Jurkat, Clone E6-1 (cell line): ENCODE measurements at places on chromosomes 4 and X.

DNA sequence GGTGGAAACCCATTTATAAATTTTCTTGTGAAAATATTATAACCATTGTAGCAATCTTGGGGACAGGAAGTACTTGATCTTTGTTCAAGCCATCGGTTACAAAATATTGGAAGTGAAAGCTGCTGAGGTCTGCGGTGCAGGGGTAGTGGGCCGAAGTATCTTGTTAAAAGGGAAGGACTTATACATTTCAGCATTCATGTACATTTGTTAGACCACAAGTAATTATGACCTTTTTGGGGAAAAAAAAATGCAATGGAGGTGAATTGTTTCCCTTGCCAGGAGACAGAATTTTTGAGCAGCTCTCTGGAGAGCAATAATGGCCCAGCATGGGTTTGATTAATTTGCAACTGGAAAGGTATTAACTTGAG is 121.3 kb downstream of the EGF start:
- no peak for DNase-seq

GRCh38 chr4:23371533-23371932 is 518.3 kb downstream of the PPARGC1A start:
- DNase-seq: no peak

DNA sequence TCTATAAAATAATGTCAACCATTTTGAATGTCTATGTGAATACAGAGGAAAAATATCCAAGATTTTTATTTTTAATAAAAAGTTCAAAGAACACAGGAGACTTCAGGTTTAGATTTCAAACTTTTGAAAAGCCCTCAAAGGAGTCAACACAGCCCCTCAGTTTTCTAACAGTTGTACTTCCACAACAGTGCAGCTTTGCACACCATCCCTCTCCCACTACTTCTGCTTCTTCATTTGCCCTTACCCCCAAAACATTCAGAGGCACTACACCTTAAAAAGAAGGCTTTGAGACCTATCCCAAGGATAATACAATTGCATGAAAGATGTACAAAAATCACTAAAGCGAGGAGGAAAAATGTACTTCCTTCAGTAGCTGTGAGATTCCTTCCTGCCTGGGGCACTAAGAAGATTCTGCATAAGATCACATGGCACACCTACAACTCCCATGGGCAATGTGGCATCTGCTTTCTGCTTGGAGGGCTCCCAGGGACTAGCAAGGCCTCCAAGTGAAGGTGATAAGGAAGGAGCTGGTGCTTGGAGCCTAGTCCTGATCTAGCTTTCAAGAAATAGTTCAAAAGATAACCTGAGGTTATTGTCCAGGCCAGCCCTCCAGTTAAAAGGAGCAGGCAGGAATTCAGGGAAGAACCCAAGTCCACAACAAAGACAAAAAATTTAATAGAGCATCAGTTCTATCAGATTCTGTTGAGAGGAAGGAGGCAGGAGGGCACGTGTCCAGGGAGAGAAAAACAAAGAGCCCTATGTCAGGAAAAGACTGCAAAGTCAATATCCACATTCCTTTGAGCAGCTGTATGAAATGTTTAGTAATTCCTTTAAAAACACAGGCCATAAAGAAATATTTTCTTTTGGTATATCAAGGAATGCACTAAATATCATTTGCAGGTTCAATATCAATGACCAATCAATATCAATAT is 19.1 kb downstream of the ARAP2 start:
- no peak for DNase-seq

DNA sequence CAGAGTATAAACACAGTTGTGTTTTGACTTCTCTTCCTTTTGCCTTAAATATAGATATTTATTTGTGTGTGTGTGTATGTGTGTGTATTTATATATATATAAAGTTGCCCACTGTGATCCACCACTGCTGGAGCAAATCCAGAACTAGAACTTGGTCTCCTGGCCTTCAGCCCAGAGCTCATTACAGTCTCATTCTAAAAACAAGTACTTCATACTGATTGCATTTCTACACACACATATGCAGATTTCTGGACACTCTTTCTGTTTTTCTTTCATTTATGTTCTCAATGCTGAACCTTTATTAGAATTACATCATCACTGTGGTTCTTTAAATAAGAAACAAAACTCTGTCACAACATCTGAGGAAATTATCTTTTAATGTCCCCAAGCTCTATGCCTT is 381 bp downstream of the TXK start:
- no peak for DNase-seq

- DNase-seq: no peak
Measured at GRCh38 chrX:10124506-10125247, 32.1 kb upstream of the CLCN4 start.

- DNase-seq: no peak
Measured at GRCh38 chr4:46975812-46976553, 17.4 kb downstream of the GABRA4 start.

DNA sequence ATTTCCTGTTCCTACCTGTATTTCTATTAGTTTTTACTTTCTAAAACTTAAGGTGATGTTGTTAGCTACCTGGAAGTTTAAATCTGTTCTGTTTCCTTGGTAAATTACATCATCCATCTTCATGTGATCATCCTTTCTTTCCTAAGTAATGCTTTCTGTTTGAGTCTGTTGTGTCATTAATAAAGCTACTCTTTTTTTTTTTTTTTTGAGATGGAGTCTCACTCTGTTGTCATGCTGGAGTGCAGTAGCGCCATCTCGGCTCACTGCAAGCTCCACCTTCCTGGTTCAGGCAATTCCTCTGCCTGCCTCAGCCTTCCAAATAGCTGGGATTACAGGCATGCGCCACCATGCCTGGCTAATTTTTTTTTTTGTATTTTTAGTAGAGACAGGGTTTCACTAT is 73.3 kb downstream of the FIP1L1 start:
- no peak for DNase-seq

GRCh38 chr4:21012851-21013331 is 312.6 kb downstream of the PACRGL start:
- no peak for DNase-seq

DNA sequence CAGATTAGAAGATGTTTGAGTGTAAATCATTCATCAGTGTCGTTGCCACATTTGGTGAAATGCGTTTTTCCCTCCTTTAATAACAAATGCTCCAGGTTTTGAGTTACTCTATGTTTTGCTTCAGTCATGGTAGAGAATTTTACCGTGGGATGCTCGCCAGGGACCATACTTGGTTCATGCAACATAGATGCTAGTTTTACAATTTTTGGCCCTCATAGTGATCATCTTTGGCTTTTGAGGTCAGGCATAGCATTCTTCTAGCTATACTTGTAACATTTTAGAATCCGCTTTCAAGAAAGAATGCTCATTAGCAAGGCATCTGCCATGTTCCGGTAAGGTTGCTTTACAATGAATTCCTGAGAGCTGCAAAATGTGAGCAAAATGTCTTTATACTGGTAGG is 147.2 kb downstream of the SPCS3 start:
- no peak for DNase-seq

DNA sequence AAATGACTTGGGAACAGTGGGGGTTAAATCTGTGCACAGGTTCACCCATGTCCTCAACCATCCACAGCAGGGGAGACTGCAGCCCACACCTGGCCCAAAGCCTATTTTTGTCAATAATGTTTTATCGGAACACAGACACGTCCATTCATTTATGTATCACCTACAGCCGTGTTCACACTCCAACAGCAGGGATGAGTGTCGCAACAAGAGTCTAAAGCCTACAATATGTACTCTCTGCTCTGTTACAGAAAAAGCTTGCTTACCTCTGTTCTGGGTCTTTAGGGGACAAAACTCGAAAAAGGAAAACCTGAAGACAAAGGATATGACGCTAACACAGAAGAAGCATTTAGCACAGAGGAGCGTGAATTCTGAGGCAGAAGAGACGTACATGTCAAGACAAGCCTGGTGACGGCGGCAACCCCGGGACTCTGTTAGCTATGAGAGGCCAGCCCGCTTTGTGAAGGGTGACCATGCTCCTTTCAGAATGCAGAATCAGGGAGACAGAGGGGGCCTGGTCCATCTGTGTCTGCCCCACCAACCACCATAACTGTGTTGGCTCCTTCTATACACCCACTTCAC is 45.5 kb downstream of the AFAP1 start:
- DNase-seq: no peak

GRCh38 chrX:63657821-63658220 is 127.2 kb downstream of the ARHGEF9 start:
- DNase-seq: no peak

DNA sequence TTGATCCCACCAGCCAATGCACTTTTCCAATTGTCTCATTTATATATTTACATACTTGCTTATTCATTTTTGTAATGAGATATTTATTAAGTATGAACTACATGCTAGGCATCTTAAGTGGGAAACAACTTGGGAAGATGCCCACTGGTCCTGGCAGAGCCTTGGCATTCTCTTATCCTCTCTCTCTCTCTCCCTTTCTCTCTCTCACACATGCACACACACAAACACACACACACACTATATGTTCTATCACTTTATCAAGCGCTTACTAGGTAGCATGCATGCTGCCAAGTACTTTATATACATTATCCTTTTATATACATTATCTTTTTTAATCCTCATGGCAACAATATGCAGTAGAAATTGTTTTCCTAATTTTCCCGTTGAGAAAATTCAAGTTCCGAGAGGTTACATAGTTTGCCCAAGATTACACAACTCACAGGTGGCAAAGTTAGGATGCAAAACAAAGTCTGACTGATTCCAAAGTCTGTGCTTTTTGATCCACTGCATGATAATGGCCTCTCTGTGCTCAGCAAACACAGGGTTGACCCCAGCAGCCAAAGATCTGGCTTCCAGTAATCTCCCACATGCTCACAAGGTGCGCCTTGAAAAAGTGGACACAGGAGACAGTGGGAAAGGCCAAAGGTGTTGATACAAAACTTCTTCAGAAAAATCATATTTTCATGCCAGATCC is 173.1 kb upstream of the KLF3 start:
- DNase-seq: no peak

GRCh38 chr4:128811571-128812441 is 2.3 kb downstream of the JADE1 start:
- DNase-seq: peak; percentile 87

- no peak for DNase-seq
Measured at GRCh38 chrX:74242484-74243138, 61.4 kb upstream of the ZCCHC13 start.

DNA sequence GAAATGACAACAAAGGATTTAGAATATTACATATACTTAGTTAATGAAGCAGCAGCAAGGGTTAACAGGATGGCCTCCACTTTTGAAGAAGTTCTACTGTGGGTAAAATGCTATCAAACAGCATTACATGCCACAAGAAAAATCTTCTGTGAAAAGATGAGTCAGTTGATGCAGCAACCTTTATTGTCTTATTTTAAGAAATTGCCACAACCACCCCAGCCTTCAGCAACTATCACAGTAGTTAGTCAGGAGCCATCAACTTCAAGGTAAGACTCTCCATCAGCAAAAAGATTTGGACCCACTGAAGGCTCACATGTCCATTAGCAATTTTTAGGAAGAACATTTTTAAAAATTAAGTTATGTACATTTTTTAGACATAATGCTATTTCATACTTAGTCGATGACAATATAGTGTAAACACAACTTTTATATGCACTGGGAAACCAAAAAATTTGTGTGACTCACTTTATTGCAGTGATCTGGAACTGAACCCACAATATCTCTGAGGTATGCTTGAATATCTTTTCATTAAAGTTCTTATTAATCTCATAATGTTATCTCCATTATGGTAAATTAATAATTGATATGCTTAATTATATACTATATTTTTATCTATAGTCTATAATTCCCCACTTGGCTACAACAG is 81.2 kb downstream of the SPCS3 start:
- DNase-seq: no peak

GRCh38 chrX:106917830-106918500 is 2.2 kb upstream of the CLDN2 start:
- peak; percentile 85 for DNase-seq

DNA sequence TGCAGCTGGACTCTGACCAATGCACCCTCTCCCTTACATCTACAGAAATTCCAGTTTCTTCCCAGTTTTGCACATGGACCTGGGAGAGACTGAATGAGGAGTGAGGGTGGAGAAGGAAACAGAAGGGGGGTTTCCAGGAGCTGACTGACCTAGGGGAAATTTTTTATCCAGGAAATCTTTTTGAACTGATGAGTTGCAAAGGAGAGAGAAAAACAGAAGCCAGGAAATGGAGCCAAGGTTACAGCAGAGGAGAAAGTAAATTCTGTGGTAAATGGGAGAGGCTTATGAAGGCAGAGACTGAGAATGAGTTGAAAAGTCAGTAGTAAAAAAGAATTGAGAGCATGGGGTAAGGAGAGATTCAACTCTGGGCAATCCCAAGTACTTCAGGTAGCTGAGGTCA is 192.8 kb downstream of the SMIM20 start:
- no peak for DNase-seq

DNA sequence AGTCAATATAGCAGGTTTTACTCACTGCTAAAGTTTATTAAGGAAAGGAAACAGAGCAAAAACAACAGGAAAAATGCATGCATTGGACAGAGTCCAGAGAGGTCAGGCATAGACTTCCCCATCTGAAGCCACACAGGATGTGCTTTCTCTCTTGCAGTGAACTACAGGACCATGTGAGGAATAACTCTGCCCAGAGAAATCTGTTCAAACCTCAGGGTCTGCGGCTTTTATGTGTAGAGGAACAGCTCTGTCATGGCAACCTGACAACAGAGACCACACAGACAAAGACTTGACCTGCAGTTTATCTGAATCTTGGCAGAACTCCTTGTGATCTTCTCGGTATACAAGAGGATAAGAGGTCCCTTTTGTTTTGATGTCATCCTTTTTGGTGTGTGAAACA is 46.3 kb upstream of the LONRF3 start:
- no peak for DNase-seq

DNA sequence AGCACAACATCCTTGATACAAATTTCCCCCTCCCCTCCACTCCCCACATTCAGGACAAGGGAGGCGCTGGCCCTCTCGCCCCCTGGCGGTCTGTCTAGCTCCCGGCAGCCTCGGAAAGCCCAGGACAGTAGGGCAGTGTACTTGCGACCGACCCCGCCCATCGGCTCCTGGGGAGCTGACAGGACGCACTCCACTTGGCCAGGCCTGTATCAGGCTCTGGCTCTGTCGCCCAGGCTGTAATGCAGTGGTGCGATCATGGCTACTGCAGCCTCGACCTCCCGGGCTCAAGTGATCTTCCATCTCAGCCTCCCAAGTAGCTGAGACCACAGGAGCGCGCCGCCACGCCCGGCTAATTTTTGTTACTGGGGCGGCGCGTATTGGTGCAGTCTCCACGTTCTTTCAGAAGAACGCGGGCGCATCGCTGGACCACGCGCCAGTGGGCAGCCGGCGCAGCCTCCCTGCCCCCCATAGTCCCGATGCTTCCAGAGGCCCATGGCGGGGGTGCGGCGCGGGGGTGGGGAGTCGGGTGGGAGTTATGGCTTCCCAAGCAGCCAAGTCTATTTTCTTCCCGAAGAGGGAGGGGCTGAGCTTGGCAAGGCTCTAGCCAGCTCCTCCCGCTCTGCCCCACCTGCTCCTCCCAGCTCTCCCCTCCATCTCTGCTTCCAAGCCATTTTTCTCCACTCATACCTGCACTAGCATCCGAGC is 7.8 kb upstream of the AKAP14 start:
- no peak for DNase-seq

- peak; percentile 92 for DNase-seq
Measured at GRCh38 chrX:65697915-65698796, 30.7 kb downstream of the MSN start.

GRCh38 chr4:43680421-43680820 is 768.2 kb downstream of the KCTD8 start:
- no peak for DNase-seq

GRCh38 chr4:181319629-181320028 is 923.6 kb upstream of the TENM3 start:
- DNase-seq: no peak

- no peak for DNase-seq
Measured at GRCh38 chrX:136768469-136769084, 12.2 kb downstream of the ARHGEF6 start.
